MV-4-11 (cell line): ENCODE measurements at places on chromosomes 11 and 22.
A peak's percentile ranks its signal among the peaks of the same experiment; 100 is the strongest.

- DNase-seq = peak; percentile 79
Measured at GRCh38 chr11:57432149-57432561, 5.2 kb upstream of the SLC43A3 start.

DNA sequence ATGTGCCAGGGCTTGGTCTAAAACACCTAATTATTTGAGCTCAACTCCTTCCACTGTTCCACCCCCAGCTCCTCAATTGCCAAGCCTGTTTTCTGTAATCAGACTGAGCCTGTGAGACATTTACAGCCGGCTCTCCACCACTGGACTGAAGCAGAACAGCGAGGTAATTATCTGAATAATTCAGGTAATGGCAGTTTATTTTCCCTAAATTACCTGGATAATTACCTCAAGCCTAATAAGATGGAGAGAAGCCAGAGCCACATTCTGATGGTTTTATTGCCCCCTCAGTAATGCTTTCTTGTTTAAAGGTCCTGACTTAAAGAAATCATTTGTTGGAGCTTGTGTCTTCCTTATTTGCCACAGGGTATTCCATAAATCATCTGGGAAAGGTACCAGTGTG is 64.2 kb downstream of the FZD4 start:
- no peak for DNase-seq

- no peak for DNase-seq
Measured at GRCh38 chr11:75916882-75917281, 101.9 kb downstream of the UVRAG start.

DNA sequence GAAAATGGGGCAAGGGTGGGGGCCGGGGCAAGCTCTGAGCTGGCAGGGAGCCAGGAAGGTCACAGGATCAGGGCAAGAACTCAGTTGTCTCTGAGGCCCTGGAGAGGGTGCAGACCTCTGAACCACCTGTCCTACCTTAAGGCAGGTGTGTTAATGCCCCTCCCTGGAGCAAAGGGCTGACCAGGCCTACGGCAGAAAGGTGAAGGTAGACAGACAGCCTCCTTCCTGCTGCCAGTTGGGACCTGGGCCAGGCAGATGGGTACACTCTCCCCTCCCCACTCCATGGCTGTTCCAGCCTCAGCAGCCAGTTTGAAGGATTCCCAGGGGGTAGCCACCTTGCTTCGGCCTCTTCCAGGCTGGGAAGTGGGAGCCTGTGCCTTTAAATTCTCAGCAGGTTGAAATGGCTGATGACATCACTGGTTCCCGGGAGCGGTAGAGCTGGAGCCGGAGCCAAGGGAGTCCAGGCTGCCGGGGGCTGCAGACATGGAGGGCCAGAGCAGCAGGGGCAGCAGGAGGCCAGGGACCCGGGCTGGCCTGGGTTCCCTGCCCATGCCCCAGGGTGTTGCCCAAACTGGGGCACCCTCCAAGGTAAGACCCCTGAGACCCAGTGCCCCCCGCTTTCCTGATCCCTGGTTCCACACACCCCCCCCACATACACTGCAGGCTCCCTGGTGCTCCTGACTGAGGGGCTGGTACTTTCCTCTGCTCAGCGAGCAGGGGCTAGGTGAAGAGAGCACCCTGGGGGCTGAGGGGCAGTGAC is at the start of gene INPP5J:
TSS of gene INPP5J (plus strand) at position 435 of the 760 bp plus-strand sequence. CDS start at position 484, 49 bp downstream.
- no peak for DNase-seq

DNA sequence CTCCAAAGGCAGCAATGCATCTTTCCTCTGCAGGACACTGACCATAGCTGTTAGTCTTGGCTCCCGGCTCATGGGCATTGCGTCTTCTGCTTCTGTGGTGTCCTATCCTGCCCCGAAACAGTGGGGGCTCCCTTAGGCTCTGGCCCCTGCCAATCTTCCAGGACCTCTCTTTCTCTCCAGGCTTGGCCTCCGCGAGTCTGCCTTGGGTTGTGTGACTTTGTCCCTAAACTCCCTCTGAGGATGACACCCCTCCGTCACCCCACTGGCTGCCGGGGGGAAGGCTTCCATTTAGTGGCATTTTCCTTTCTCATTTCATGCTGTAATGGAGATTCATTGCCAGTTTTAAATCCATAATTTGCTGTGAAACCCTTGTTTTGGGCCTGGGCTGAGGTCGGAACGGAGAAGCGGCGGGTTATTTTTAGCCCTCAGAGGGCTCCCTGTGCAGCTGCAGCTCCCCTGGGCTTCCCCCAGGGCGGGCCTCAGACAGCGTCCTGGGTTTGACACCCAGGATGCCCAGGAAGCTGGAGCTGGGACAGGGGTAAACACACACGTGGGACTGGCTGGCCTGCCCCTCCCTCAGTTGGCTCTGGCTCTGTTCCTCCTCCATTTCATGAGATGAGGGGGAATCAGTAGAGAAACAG is 156.1 kb downstream of the ST3GAL4 start:
- DNase-seq = no peak

GRCh38 chr22:25923914-25924313 is 181.9 kb downstream of the MYO18B start:
- DNase-seq = no peak

GRCh38 chr11:30310623-30311022 is 12.3 kb upstream of the ARL14EP start:
- DNase-seq = no peak

DNA sequence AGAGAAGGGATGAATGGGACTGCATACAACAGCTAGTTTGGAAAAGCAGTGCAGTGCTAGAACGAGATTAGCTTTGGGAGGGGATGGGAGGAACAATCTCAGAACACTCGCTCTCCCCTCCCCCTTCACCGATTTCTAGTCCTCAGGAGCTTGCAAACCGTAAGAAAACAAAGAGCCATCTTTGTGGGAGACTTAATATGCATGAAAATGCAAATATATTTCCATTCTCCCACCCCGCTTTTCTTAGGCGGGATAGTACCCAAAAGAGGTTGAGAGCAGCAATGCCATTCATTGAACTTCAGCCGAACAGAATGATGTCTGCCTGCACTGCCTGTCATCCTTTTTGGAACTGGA is 1.1 kb downstream of the SPINDOC start:
- DNase-seq = no peak

DNA sequence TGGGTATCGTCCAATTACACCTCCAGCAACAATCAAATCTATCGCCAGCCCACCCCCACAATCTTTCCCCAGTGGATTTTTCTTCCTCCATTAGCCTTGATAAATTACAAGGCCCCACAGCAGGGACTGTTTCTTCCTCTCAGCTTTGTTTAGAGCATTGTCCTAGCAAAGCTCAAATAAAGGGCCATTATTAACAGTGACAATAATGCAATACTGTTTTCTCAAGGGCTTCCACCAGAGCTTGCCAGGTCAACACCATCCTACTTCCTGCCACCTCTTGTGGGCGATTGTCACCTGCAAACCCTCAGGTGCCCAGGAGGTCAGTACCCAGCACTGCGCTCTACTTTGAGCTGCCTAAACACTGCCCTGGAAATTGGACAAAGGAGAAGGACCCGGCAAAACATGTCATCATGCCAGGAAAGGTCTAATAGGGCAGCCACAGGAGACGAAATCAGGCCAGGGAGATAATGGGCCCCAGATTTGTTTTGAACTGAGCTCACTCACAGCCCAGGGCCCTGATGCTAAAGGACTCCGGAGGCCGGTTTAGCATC is 95.2 kb downstream of the ABTB2 start:
- no peak for DNase-seq

DNA sequence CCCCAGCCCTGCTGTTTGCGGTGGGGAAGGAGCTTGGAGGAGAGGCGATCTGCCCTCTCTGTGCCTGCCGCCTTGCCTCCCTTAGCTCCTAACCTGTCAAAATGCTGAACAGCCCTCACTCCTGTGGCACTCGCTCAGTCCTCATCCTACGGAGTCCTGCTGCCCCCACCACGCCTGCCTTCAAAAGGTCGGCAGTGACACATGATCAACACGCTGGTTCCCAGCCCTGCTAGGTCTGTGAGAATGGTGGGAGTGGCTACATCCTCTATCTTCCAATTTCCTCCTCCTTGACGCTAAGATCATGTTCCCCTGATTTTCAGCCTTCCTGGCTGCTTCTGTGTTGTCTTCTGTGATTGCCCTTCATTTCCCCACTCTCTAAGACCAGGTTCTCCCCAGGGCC is 120.2 kb upstream of the TBCEL start:
- DNase-seq = no peak

GRCh38 chr11:5597953-5598352 is 1.5 kb downstream of the TRIM6 start:
- DNase-seq = no peak

DNA sequence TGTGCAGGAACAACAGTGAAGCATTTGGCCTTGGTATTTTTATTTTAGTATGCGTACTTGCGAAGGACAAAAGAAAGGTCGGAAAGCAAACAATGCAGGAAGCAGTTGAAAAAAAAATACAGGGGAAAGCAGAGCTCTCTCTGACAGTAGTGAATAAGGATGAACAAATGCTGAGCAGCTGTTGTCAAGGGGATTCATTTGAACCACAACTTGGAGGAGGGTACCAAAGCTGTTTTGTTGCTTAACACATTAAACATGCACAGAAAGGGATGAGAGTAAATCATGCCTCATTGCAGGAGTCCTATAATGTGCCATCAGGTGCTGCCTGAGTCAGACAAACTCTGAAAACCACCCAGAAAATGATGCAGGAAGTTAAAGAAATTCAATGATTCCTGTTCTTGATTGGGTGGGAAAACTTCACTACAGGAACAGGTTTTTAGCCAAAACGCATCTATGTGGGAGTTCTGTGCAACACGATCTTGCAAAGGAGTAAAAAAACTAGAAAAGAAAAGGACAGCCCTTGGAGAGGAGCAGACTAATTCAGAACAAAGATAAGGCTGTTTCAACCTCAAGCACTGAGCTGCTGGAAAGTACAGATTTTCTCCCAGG is 2113.5 kb downstream of the LRRC4C start:
- no peak for DNase-seq

- DNase-seq = no peak
Measured at GRCh38 chr22:39966470-39966869, 6.3 kb downstream of the TMA7B start.

DNA sequence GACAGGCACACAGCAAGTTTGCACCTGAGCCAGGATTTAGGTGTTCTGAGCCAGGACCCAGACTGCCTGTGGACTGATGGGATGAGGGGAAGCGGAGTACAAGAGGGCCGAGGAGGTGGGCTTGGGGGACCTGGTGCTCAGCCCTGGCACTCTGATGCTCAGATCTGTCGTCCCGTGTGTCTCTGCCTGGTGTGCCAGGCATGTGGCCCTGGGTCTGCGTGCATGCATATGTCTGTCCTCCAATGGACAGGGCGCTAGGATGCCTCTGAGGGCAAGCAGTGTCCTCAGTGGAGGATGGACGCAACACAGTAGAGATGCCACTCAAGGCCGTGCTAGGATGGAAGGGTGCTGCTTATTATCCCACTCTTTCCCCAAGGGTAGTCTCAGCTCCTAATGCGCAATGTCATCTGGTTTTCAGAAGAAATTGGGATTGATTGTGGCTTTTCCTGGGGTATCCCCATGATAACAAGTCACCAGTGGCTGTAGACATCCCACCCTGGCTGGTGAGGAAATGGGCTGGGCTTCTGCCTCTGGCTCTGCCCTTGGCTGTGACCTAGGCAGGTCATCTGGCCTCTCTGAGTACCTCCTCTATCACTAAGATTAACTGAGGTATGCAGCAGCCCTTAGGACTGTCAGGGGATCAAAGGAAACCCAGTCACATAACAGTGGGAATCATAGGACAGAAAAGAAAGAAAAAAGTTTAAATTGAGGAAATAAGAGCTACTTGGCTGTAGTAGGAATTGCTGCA is 35.7 kb upstream of the SUSD2 start:
- no peak for DNase-seq

DNA sequence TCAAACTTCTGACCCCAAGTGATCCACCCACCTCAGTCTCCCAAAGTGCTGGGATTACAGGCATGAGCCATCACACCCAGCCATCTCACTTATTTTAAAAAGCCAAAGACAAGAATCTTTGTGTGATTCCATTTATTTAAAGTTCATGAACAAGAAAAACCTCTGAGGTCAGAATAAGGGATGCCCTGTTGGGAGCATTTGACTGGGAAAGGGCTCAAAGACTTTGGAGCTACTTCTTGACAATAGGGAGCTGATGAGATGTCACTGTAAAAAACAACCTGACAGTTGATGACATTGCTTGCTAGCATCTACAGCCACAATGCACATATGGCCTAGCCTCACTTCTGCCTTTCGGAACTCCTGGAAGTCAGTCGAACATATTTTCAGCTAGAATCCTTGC is 5.1 kb upstream of the ZNF280B start:
- DNase-seq = no peak

- no peak for DNase-seq
Measured at GRCh38 chr11:47668665-47669064, 26.3 kb upstream of the MTCH2 start.

GRCh38 chr22:42993651-42994275 is 21.2 kb downstream of the PACSIN2 start:
- peak; percentile 71 for DNase-seq

DNA sequence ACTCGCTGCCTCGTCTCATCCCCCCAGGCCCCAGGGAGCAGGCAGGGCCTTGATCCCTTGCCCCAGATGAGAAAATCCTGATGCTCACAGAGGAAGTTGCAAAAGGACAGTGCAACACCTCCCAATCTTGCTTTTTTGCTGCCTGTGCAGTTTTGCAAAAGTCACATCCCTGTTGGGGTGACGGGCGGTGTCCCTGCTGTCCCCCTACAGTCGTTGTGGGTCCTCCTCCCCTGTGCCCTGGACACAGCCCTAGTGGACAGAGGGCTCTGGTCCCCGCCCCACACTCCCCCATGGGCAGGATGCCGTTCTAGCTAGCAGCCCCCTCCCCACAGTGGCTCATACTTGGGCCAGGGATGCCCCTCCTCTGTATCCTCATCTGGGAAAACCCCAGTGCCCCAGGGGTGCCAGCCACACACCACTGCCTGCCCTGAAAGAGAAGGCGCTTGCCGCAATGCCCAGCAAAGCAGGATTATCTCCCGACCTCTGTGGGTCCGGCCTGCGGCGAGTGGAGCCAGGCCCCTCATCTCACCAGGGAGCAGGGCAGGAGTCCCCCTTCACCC is 18.4 kb upstream of the CTSD start:
- peak; percentile 65 for DNase-seq

- DNase-seq = no peak
Measured at GRCh38 chr11:82507288-82507687, 226.4 kb downstream of the FAM181B start.

GRCh38 chr11:118290923-118291322 is 13.6 kb upstream of the CD3E start:
- DNase-seq = peak; percentile 60

DNA sequence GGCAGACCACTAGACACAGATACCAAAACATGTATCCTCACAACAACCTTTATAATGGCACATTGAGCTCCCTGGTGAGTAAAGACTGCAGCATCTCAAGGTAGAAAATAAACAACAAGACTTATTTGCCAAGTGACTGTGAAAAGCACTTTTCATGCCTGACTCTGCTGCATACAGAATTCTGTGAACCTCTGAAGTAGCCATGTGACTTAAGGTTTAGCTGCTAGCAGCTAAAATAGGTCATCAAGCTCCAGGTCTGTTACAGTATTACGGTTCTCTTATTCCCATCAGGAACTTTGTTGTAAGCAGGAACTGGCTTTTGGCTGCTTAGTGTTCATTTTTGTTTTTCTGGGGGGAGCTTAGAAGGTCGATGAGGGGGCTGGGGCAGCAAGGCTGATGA is 139.4 kb downstream of the PAX6 start:
- no peak for DNase-seq
